ENCODE measurements at places on chromosomes 5 and 9.

DNA sequence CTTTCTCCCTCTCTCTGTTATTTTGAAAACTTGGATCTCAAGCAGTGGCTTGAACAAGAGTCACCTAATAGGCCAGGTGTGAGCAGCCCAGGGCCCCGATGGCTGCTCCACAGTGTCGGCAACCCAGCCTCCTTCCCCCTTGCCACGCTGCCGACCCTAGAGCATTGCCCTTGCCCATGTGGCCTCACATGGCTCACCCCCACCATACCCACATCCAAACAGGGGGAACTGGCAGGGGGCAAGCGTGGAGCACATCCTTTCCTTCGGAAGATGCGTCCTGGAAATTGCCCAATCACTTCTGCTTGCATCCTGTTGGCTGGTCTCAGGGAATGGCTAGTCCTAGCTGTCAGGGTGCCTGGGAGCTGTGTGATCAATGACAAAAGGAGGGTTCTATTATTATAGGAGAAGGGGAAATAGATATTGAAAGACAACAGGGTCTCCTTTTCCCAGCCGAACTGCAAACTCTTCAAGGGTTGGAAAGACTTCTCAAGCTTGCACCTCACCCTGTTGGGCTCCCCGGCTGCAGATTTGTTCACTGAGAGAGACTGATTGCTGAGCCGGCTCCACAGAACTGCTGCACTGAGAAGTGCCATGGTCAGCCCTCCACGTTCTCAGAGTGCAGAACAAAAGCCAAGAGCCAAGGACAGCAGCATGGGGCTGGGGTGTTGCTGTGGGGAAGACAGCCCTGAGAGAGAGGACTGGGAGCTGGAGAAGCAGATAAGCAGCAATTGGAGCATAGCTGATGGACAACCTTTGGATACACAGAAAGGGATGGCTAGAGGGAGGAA, 8.3 kb upstream of the TIFAB start:
- no peaks in the 10 kb centered on the region for H3K36me3 ChIP-seq
- H3K4me1 ChIP-seq, result no peaks in the 10 kb centered on the region
- no peak overlapping the region for H3K4me3 ChIP-seq
- H3K27ac ChIP-seq, result no peak overlapping the region
- no peak for DNase-seq

DNA sequence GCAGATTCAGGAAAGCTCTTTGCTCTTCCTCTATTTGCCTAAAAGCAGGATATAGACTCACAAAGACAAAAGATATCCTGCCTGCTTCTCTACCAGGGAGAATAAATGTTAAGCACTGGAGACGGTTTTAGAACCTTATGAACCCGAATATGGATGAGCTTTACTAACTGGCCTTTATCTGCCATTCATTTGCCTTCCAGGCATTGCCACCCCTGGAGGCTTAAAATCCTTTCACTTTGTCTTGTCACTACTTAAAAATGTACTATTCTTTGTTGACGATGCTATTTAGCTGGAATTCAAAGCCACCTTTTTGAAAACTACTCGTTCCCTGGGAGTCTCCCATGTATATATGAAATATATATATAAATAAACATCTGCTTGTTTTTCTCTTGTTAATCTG, 23.2 kb upstream of the LVRN start:
- DNase-seq, result no peak
- H3K4me1 ChIP-seq, result no peaks in the 10 kb centered on the region
- H3K36me3 ChIP-seq, result no peaks in the 10 kb centered on the region
- no peak overlapping the region for H3K27ac ChIP-seq
- H3K4me3 ChIP-seq, result no peak overlapping the region

DNA sequence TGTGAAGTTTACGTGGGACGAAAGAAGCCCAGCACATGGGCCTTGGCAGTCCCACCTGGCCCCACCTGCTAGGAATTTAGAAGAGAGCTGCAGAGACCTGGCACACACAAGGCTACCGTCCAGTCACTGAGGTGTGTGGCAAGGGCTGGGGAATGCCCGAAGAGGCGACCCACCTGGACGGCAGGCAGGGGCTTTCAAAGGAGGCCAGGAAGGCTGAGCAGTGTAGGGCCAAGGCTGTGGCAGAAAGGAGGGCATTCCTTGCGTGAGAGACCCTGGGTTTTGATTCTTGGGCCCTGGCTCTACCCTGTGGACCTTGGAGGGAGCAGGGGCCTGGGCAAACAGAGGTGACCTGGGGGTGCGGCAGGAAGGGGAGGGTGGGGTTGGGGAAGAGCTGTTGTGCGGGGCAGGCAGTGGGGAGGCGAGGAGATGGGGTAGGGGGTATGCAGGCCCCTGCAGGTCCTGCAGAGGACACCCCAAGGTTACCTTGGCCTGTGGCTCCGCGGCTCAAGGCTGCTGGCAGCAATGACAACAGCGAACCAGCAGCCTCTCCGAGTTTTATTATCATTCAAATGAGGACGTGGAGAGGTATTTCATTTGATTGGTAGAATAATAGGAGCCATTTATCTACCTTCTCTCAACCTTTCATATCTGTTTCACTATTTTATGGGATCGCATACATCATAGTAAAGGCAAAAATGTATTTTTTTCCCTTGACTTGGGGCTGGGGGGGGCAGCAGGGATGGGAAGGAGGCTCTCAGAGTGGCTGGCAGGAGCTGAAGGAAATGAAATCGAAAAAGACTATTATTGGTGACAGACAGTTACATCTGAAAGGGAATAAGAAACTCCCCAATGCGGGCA, 24.8 kb downstream of the TSPAN17 start:
- peaks cover 34% of the 10 kb centered on the region for H3K27me3 ChIP-seq
- H3K27ac ChIP-seq, result no peak overlapping the region
- H3K36me3 ChIP-seq, result no peaks in the 10 kb centered on the region

GRCh38 chr5:140443-140829, 48.5 kb downstream of the PLEKHG4B start:
- peaks cover 5% of the 10 kb centered on the region for H3K4me1 ChIP-seq
- DNase-seq, result no peak
- H3K4me3 ChIP-seq, result no peak overlapping the region

DNA sequence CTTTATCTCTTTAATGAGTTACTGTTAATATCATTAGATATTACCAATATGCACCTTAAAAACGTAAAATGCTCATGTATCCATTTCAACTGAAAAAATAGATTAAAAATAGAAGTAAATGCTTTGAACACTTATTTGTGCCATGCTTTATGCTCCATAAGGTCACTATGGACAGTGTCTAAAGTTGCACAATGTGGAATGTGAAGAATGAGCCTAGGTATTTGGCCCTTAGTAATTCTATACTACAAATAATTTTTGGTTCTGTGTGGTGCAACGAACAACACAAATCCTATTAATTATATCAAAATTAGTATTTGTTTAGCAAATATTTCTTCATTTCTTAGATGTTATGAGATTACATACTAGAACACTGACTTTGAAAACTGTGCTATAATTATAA, 469.9 kb upstream of the TUSC1 start:
- no peaks in the 10 kb centered on the region for H3K27me3 ChIP-seq
- no peaks in the 10 kb centered on the region for H3K4me1 ChIP-seq
- H3K36me3 ChIP-seq, result no peaks in the 10 kb centered on the region
- DNase-seq, result no peak
- no peak overlapping the region for H3K4me3 ChIP-seq
- H3K27ac ChIP-seq, result no peak overlapping the region

- H3K27me3 ChIP-seq, result no peaks in the 10 kb centered on the region
- peak overlapping the region; percentile 85 for H3K27ac ChIP-seq
- DNase-seq, result no peak
- no peaks in the 10 kb centered on the region for H3K36me3 ChIP-seq
Measured at GRCh38 chr5:139664086-139664693, 16.0 kb downstream of the CXXC5 start.

DNA sequence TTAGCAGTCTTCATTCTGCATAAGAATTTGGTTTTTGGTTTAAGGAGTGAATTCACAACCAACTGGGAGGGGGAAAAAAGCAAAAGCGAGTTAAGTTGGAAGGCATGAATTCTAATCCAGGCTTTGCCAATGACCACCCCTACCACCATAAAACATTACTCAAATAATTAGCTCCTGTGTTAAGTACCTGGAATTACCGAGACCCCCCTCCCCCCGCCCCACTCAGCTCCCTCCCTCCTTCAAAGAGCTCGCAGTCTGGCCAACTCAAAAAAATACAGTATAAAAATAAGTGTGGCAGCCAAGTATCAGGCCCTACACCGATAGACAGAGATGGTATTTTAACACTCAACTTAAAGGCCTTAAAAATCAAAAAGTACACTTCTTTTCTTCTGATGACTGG, 492 bp downstream of the ATG12 start:
- peak overlapping the region; percentile 99 for H3K27ac ChIP-seq
- no peak for DNase-seq
- H3K27me3 ChIP-seq, result no peaks in the 10 kb centered on the region
- H3K36me3 ChIP-seq, result peaks cover 7% of the 10 kb centered on the region
- H3K4me1 ChIP-seq, result peaks cover 27% of the 10 kb centered on the region

- H3K4me1 ChIP-seq, result peaks cover 6% of the 10 kb centered on the region
- no peak overlapping the region for H3K4me3 ChIP-seq
- H3K27me3 ChIP-seq, result peaks cover 5% of the 10 kb centered on the region
- H3K36me3 ChIP-seq, result no peaks in the 10 kb centered on the region
- no peak for DNase-seq
Measured at GRCh38 chr9:76655121-76655541, 109.1 kb upstream of the PCA3 start.

- H3K4me3 ChIP-seq, result no peak overlapping the region
- H3K27ac ChIP-seq, result no peak overlapping the region
- DNase-seq, result no peak
- no peaks in the 10 kb centered on the region for H3K27me3 ChIP-seq
- peaks cover 7% of the 10 kb centered on the region for H3K4me1 ChIP-seq
Measured at GRCh38 chr9:127411122-127411521, 13.1 kb upstream of the ZNF79 start.

DNA sequence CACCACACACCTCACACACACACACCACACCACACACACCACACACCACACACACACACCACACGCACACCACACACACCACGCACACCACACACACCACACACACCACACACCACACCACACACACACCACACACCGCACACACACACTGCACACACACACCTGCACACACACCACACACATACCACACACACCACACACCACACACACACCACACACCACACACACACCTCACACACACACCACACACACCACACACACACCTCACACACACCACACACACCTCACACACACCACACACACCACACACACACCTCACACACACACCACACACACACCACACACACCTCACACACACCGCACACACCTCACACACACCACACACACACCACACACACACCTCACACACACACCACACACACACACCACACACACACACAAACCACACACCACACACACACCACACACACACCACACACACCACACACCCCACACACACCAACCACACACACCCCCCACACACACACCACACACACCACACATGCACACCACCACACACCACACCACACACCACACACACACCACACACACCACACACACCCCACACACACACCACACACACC, 73.7 kb downstream of the ARHGEF37 start:
- no peak overlapping the region for H3K27ac ChIP-seq
- peaks cover 8% of the 10 kb centered on the region for H3K4me1 ChIP-seq
- no peaks in the 10 kb centered on the region for H3K36me3 ChIP-seq
- H3K4me3 ChIP-seq, result no peak overlapping the region

GRCh38 chr9:129655154-129655553, 10.3 kb upstream of the PRRX2 start:
- no peaks in the 10 kb centered on the region for H3K36me3 ChIP-seq
- peaks cover 12% of the 10 kb centered on the region for H3K27me3 ChIP-seq
- H3K4me1 ChIP-seq, result no peaks in the 10 kb centered on the region
- no peak overlapping the region for H3K27ac ChIP-seq

DNA sequence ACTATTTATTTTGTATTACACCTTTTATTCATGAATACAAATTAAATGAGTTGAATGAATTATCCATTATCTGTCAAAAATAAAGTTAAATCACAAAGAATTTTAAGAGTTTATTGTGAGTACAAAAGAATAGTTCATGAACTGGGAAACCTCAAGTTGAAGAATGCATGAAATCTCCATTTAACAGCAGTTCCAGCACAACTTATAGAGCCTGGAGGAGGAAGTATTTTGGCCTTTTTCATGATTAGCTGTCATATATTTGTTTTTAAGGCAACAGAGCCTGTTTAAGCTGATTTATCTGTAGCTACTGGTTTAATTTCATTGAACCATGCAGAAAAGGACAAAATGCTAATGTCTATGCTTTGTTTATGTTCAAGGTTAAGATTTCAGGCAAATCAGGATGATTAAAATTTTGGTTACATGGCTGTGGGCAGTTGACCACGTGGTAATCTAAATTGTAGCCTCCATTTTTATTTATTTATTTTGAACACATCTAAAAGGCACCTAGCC, 12.2 kb downstream of the SPINK1 start:
- H3K27ac ChIP-seq, result no peak overlapping the region
- no peaks in the 10 kb centered on the region for H3K36me3 ChIP-seq
- H3K4me3 ChIP-seq, result no peak overlapping the region
- H3K27me3 ChIP-seq, result peaks cover 2% of the 10 kb centered on the region
- no peak for DNase-seq
